ENCODE measurements at places on chromosomes 4 and X. TPM values are rescaled to one million over a fixed set of nuclear protein-coding genes. Genes with fewer than 3 reads are reported as not detected.

ETDA gene
- total RNA-seq: not detected

KIF4A gene
- 47.5 TPM for total RNA-seq

- no peaks in the 10 kb centered on the region for H3K27me3 ChIP-seq
- no peaks in the 10 kb centered on the region for H3K4me1 ChIP-seq
- no peak for DNase-seq
- H3K27ac ChIP-seq: no peak overlapping the region
- H3K4me3 ChIP-seq: no peak overlapping the region
Measured at GRCh38 chrX:116427978-116428377, 8.4 kb upstream of the SLC6A14 start.

GRCh38 chrX:10111364-10112148, 45.2 kb upstream of the CLCN4 start:
- H3K36me3 ChIP-seq: peaks cover 2% of the 10 kb centered on the region
- no peak overlapping the region for H3K27ac ChIP-seq
- no peaks in the 10 kb centered on the region for H3K27me3 ChIP-seq
- DNase-seq: no peak
- no peak overlapping the region for H3K4me3 ChIP-seq

All from endodermal cell (in vitro differentiated cells).